ENCODE measurements at places on chromosomes 1 and 21. TPM values are rescaled to one million over a fixed set of nuclear protein-coding genes. Genes with fewer than 3 reads are reported as not detected.

Gene LAMTOR5
- total RNA-seq, result 50.3 TPM

Gene KRTAP19-3
- not detected for total RNA-seq

Gene B4GALT2
- total RNA-seq, result 46.0 TPM

Gene MARK1
- total RNA-seq, result 2.1 TPM

Gene PRR9
- total RNA-seq, result not detected

Gene CHODL
- total RNA-seq, result under 0.01 TPM

Gene MATN1
- not detected for total RNA-seq

Gene SLC37A1
- 6.4 TPM for total RNA-seq

Gene HES5
- not detected for total RNA-seq

Gene PRXL2B
- 8.0 TPM for total RNA-seq

DNA sequence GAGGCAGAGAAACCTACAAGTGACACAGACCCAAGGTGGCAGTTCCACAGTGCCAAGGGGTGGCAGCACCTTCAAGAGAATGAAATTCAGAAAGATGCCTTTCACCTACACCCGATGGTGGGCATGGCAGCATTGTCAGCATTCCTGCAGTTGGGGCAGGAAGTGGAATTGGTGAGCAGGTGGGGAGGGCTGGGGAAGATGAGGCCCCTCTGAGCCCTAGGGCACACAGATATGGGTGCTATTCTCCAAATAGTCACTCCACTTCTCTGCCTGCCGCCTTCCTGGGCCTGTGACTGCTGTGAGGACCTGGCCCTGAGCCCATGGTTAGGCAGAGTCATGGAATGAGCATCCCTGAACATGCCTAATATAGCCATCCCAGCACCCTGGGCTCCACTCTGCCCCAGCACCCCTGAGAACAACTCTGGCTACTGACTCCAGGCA is 8.3 kb downstream of the SHISA4 start:
- no peaks in the 10 kb centered on the region for H3K27me3 ChIP-seq
- peak; percentile 70 for DNase-seq
- peak overlapping the region; percentile 8 for H3K27ac ChIP-seq
- H3K36me3 ChIP-seq, result peaks cover 4% of the 10 kb centered on the region
- peaks cover 20% of the 10 kb centered on the region for H3K4me1 ChIP-seq

DNA sequence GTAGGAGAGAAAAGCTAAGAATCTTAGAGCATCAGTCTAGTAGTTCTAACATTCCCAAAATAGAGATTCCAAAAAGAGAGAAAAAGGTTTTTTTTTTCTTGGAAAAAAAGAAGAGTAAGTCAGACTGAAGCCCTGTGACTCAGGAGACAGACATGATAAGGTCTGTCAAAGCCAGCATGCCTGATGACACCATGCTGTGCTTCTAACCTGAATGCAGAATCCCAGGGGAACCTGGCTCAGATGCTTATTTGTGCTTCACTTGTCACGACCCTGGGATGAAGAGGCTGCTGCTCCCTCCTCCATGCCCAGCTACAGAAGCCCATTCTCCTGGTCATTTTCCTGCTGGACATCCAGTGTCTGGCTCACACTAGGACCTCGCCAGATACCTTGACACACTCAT is 44.3 kb downstream of the ERICH3 start:
- no peak for DNase-seq
- H3K4me3 ChIP-seq, result no peak overlapping the region
- no peaks in the 10 kb centered on the region for H3K27me3 ChIP-seq
- H3K4me1 ChIP-seq, result no peaks in the 10 kb centered on the region
- H3K36me3 ChIP-seq, result no peaks in the 10 kb centered on the region

DNA sequence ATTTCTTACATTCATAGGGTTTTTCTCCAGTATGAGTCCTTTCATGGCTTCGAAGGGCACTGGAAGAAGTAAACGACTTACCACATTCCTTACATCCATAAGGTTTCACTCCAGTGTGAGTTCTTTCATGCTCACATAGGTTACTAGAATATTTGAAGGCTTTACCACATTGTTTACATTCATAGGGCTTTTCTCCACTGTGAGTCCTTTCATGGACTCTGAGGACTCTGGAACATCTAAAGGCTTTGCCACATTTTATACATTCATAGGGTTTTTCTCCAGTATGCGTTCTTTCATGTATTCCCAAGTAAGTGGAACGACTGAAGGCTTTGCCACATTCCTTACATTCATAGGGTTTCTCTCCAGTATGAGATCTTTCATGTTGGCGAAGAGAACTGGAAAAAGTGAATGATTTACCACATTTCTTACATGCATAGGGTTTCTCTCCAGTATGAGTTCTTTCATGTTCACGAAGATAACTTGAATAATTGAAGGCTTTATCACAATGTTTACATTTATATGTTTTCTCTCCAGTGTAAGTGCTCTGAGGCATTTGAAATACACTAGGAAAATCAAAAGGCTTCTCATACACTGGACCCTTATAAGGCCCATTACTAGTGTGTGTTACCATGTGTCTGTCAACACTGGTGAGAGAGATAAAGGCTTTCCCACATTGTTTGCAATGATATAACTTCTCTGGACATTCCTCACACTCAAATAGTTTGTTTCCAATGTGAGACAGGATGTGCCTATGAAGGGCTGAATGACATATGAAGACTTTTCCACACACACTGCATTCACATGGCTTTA is 29.9 kb upstream of the ZNF695 start:
- H3K27me3 ChIP-seq, result no peaks in the 10 kb centered on the region
- DNase-seq, result no peak
- no peaks in the 10 kb centered on the region for H3K36me3 ChIP-seq

GRCh38 chr1:21774835-21775549 is 8.0 kb downstream of the USP48 start:
- no peaks in the 10 kb centered on the region for H3K27me3 ChIP-seq
- H3K4me3 ChIP-seq, result no peak overlapping the region
- no peaks in the 10 kb centered on the region for H3K36me3 ChIP-seq
- no peak for DNase-seq

- H3K4me1 ChIP-seq, result no peaks in the 10 kb centered on the region
- H3K27ac ChIP-seq, result no peak overlapping the region
- no peaks in the 10 kb centered on the region for H3K27me3 ChIP-seq
- no peaks in the 10 kb centered on the region for H3K36me3 ChIP-seq
- no peak overlapping the region for H3K4me3 ChIP-seq
These were observed 77.0 kb downstream of the ZZZ3 start for GRCh38 chr1:77605246-77606026.

- no peaks in the 10 kb centered on the region for H3K36me3 ChIP-seq
- no peaks in the 10 kb centered on the region for H3K4me1 ChIP-seq
- H3K27me3 ChIP-seq, result no peaks in the 10 kb centered on the region
- H3K27ac ChIP-seq, result no peak overlapping the region
These were observed 47.9 kb upstream of the RGL1 start for GRCh38 chr1:183757061-183757460.

GRCh38 chr1:92476071-92476631 is 10.6 kb downstream of the GFI1 start:
- peaks cover 53% of the 10 kb centered on the region for H3K27me3 ChIP-seq
- no peak for DNase-seq
- H3K4me1 ChIP-seq, result no peaks in the 10 kb centered on the region
- H3K36me3 ChIP-seq, result no peaks in the 10 kb centered on the region
- H3K4me3 ChIP-seq, result no peak overlapping the region

DNA sequence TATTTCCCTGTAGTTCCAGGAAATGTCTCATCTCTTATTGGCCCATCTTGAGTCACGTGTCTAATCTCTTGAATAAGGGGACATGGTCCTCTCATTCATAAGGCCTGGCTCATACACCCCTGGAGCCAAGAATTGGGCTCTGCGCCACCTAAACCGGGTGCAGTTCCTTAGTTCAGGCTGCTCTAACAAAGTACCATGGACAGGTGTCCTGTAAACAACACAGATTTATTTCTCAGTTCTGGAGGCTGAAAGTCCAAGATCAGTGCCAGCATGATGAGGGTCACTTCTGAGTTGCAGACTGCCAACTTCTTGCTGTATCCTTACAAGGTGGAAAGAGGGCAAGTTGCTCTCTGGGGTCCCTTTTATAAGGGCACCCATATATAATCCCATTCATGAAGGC is 60.2 kb upstream of the VAMP3 start:
- no peak overlapping the region for H3K4me3 ChIP-seq
- H3K27me3 ChIP-seq, result peaks cover 7% of the 10 kb centered on the region
- DNase-seq, result no peak
- no peaks in the 10 kb centered on the region for H3K4me1 ChIP-seq
- no peaks in the 10 kb centered on the region for H3K36me3 ChIP-seq

GRCh38 chr1:197577580-197577979 is 197.7 kb downstream of the DENND1B start:
- no peaks in the 10 kb centered on the region for H3K36me3 ChIP-seq
- peak; percentile 61 for DNase-seq

DNA sequence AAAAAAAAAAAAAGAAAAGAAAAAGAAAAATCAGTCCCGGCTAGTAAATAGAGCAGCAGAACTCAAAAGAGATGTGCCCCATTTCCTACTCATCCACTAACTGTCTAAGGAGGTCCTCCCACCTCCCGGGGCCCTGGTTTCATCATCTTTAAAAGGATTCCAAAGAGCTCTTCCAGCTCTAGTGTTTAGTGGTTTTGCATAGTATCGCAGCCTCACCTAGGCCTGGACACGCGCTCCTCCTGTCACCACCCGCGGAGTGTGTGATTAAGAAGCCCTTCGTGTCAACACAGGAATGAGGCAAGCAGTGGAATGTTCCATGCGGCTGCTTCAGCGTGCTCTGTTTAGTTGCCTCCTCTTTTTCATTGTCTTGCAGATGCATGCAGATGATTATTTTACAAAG is 49.0 kb downstream of the LBR start:
- no peaks in the 10 kb centered on the region for H3K4me1 ChIP-seq
- peak; percentile 71 for DNase-seq
- H3K4me3 ChIP-seq, result no peak overlapping the region
- H3K36me3 ChIP-seq, result no peaks in the 10 kb centered on the region
- H3K27ac ChIP-seq, result no peak overlapping the region

DNA sequence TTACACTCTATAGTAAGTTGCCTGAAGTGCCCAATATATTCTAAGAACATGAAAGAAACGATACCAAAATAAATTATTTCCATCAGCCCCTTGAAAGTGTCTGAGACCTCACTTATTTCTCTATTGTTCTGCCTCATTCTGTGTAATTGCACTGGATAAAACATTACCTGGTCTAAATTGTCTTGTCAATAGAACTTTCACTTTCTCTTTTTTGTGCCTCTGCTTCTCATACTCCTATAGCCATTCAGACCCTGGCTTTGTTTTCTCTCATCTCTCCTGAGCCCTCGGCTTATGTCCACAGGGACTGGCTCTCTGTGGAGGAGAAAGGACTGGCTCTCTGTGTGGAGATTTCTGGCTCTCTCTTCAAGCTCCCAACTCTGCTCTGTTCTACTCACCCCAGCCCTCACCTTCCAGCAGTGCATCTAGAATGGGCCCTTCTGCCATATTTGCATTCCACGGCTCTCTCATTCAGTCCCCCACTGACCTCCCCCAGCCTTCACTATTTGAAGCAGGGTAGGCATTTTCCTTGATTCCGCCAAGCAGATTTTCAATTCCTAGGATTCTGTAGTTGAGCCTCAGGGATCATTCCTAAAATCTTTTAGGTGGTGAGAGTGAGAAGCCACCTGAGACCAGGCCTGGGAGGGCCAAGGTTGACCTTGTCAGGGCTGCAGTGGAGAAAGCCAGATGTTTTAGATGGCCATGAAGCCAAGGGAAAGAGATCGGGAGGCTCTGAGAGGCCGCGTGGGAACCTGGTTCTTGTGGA is 15.9 kb upstream of the GALNT2 start:
- no peaks in the 10 kb centered on the region for H3K36me3 ChIP-seq
- DNase-seq, result no peak
- no peaks in the 10 kb centered on the region for H3K4me1 ChIP-seq
- H3K27ac ChIP-seq, result no peak overlapping the region
- H3K4me3 ChIP-seq, result no peak overlapping the region

- no peaks in the 10 kb centered on the region for H3K4me1 ChIP-seq
- no peaks in the 10 kb centered on the region for H3K36me3 ChIP-seq
- no peaks in the 10 kb centered on the region for H3K27me3 ChIP-seq
- DNase-seq, result no peak
- H3K4me3 ChIP-seq, result no peak overlapping the region
- no peak overlapping the region for H3K27ac ChIP-seq
These were observed 1714.1 kb downstream of the BRINP3 start for GRCh38 chr1:188763541-188763940.
